Ovary (tissue), 10 donors: ENCODE measurements at places on chromosomes 4 and X. TPM values are rescaled to one million over a fixed set of nuclear protein-coding genes. Genes with fewer than 3 reads are reported as not detected.
A peak's percentile ranks its signal among the peaks of the same experiment; 100 is the strongest.

Gene TMEM35A
- polyA plus RNA-seq: 19.7 TPM

Gene NAA11
- polyA plus RNA-seq: not detected

Gene PPP2R2C
- 3.0 TPM for polyA plus RNA-seq

Gene TSPAN7
- polyA plus RNA-seq: 33.1 TPM

Gene IL2
- not detected for polyA plus RNA-seq

Gene PCDH19
- 2.6 TPM for polyA plus RNA-seq

Gene SLC10A7
- polyA plus RNA-seq: 8.5 TPM

Gene BRCC3
- polyA plus RNA-seq: 5.9 TPM

Gene STATH
- not detected for polyA plus RNA-seq

Gene KCTD8
- 0.98 TPM for polyA plus RNA-seq

Gene CC2D2A
- polyA plus RNA-seq: 9.4 TPM

- DNase-seq: peak; percentile 24
These were observed 591 bp downstream of the PRPS1 start for GRCh38 chrX:107628662-107629539.

GRCh38 chrX:5916945-5917344 lies 311.7 kb downstream of the NLGN4X start:
- DNase-seq: no peak

DNA sequence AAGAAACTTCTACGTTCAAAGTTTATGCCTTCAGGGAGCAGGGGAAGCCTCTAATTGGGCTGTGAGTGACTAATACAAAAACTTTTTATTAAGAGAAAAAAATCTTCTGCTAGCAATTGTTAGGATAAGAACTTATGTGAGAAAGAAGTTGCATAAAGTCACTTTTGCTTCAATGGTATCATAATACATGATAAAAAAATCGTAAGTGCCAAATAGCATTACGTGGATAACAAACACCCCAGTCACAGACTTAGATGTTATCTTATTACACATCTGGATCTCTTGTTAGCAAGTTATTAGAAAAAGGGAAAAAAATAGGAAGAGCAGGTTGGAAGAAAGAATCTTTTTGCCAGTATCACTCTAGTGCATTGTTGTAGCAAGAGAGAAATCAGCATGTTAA lies 4.2 kb upstream of the NDST4 start:
- no peak for DNase-seq

- no peak for DNase-seq
These were observed 6.8 kb upstream of the IQSEC2 start for GRCh38 chrX:53288189-53288588.

GRCh38 chr4:8817096-8817812 lies 54.4 kb downstream of the HMX1 start:
- peak; percentile 2 for DNase-seq

- no peak for DNase-seq
These were observed 30.5 kb upstream of the BBS12 start for GRCh38 chr4:122701965-122702364.

- DNase-seq: no peak
These were observed 298.8 kb upstream of the TAPT1 start for GRCh38 chr4:16524911-16525554.

DNA sequence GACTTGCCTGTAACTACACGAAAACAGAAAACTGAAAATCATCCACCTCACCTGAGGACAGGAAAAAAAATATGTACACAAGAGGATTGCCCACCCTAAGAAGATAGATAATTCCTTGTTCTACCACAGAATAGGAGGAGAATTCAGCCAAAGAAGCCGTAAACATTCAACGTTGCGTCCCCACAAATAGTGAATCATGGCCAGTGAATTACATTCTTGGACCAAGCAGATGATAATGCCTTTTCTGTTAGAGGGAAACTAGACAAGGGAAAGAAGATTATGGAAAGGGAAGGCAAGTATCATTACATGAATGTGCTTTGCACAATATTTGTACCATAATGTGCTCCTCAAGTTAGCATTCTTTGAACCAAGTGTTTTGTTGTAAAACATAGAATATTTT lies 95.5 kb upstream of the C1QTNF7 start:
- no peak for DNase-seq

- no peak for DNase-seq
These were observed 84.2 kb downstream of the NPNT start for GRCh38 chr4:105979506-105979905.

DNA sequence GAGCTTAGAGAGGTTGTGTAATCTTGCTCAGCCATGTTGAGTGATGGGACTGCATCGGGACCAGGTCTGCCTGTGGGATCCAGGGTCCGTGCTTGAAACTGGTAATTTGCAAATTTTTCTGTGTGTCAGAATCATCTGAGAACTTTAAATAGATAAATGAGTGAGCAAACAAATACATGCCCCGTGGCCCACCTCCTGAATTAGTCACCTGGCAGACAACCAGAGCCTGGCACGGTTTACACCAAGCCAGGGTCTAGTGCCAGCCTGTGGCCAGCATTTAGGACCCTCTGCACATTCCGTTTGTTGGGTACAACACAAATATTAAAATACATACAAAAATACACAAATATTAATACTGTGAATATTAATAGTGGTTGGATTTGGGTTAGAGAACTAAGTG lies 90.6 kb upstream of the STOX2 start:
- no peak for DNase-seq

GRCh38 chr4:85869181-85869580 lies 394.2 kb downstream of the ARHGAP24 start:
- no peak for DNase-seq

GRCh38 chrX:45602151-45602550 lies 401.5 kb upstream of the DIPK2B start:
- no peak for DNase-seq

DNA sequence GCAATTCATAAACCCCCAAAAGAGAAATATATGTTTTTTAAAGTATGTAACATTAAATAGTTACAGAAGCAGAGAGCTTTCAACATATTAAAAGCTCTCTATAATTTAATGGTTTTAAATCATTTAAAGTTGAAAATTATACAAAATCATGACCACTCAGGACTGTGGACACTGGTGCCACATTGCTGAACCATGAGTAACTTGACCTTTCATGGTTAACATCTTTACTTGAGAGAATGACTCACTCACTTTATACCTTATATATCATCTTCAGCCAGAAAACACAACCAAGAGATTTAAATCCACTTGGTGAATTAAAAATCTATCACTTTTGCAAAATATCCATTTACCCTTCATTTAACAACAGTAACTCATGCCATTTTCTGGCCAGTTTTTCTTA lies 584.3 kb upstream of the SMIM31 start:
- DNase-seq: no peak
